ENCODE measurements at places on chromosomes 12 and 14.
A peak's percentile ranks its signal among the peaks of the same experiment; 100 is the strongest.

DNA sequence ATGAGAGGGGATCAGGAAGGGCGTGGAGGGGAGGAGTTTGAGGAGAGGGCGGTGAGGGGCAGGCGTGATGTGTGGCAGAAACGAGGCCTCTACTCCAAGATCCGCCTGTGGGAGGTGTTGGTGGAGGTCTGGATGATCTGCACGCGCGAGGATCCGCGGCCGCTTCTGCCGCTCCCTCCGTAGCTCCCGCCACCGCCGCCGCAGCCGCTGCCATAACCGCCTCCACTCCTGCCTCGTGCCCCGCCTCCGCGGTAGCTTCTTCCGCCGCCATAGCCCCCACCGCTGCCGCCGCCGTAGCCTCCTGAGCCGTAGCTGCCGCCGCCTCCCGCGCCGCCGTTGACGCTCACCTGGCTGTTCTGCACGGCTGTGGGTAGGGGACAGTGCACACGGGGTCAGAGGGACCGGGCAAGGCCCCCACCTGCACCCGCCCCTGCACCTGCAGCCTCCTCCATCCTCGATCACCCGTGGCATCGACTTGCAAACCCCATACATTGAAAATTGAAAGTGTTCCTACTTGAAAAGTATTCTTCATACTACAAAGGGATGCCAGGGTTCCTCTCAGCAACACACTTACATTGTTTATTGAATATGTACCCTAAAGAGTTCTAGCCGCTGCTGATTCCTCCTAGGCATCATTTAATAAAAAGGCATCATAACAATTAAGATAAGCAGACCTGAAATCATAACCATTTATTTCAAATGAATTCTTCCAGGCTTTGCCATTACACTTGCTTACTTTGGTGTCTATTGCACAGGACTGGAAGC, 11.1 kb upstream of the KRT1 start:
- no peak for DNase-seq

DNA sequence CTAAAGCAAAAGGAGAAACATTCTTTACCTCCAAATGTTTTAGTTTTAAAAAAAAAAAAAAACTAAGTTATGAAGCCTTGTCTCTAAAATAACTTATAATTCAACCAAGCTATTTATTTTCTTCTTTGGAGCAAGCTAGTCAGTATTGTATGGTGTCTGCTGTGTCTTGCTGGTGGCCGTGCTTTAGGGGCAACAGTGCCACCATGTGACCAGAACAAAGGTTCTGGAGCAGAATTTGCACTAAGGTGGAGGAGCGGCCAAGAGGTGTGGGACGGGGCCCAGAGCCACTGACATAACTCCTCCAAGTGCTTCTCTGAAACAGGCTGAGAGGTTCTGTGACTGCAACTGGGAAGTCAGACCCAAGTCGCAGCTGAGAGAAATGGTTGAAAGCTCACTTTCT, 4.5 kb downstream of the FICD start:
- DNase-seq, result no peak

GRCh38 chr12:52818388-52818787, 4.5 kb upstream of the KRT4 start:
- DNase-seq, result no peak

GRCh38 chr14:96086574-96087077, 47.5 kb downstream of the C14orf132 start:
- DNase-seq, result no peak

- DNase-seq, result no peak
These were observed 13.4 kb downstream of the RAB15 start for GRCh38 chr14:64958743-64959142.

GRCh38 chr14:40417777-40418401, 985.7 kb upstream of the FBXO33 start:
- peak; percentile 19 for DNase-seq

DNA sequence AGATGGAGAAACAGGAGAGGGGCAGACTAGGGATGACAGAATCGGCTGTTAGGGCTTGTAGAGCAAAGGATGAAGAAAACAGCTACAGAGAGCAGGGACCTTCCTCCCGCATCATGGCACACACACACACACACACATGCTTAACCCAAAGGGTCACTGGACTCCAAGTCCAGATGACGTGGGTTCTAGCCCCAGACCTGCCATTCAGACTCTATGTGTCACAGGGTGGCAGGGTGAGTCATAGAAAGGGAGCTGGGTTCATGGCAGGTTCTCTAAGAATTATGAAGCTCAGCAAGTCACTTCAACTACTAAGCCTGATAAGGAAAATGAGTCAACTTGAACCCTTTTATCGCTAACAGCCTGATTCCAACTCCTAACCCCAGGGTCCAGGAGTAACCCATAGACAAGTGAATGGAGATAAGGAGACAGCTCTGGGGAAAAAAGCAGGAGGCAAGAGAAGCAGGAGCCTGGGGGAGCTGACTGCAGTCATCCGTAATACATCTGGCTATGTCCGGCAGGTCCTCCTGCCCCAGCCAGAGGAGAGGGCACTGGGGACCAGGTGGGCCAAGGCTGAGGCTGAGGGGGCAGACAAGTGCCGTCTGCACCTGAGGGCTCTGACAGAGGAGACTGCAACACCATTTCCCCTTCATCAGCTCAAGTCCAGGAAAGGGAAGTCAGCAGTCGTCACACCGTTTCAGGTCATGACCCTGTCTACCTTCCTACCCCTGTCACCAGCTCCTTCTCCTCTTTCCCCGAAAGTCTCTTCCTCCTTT, 3.6 kb upstream of the TNFRSF1A start:
- DNase-seq, result no peak

DNA sequence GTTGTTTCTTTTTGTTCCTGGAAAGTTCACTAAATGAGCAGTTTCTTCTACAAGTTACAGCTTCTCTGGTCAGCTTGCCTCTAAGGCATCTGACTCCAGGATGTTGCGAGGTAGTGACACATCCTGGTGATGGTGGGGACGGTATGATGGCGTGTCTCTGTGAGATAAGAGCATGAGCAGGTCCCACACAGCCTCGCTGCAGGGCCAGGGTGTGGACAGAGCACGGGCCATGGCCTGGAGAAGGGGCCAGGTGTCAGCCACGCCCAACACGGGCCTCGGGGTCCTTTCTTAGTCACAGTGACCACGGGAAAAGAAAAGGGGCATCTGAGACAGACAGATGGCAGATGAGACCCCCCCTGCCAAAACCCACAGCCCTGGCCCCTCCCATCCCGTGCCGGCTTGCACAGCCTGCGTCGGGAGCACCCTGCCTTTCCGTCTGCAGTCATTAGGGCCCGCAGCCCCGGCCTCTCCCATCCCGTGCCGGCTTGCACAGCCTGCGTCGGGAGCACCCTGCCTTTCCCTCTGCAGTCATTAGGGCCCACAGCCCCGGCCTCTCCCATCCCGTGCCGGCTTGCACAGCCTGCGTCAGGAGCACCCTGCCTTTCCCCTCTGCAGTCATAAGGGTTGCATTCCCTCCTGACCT, 79.3 kb upstream of the DYNC1H1 start:
- no peak for DNase-seq

GRCh38 chr14:65062096-65063075, 39.9 kb downstream of the MAX start:
- DNase-seq, result no peak

DNA sequence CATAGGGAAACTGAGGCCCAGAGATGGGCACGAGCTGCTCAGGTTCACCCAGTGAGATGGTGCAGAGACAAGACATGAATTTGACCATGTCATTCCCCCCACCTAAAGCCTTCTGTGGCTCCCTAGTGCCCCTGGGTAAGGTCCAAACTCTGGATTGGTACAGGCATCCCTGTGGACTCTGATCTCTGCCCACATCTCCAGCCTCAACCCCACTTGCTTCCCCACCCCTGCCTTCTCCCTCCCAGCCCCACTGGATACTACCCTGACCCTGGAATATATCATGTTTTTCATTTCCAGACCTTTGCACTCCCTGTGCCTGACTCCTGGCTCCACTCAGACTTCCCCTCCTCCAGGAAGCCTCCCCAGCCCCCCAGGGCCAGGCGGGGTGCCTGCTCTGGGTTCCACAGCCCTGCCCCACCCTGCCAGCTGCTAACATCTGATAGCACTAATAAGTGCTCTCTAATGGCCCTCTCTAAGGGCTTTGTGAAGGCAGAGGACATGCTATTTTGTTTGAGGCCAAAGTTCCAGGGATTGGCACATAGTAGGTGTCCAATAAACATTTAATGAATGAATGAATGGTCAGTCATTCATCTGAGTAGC, 1.1 kb upstream of the SDSL start:
- DNase-seq, result no peak

DNA sequence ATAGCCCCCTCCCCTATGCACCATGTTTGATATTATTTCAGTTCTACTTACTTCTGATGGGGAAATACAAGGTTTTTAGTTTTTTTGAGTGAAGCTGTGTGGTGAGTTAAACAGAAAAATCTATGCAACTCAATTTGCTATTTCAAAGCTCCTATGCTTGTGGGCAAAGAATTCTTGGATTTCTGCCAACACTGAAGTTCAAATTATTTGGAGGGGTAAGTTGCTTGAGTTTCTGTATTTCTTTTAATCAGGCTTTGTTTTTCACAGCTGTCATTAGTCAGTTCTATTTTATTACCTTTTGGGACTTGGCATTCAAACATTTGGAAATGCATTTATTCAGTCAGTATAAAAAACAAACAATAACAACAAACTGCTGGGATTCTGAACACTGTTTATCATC, 407.5 kb upstream of the MGAT4C start:
- DNase-seq, result no peak

DNA sequence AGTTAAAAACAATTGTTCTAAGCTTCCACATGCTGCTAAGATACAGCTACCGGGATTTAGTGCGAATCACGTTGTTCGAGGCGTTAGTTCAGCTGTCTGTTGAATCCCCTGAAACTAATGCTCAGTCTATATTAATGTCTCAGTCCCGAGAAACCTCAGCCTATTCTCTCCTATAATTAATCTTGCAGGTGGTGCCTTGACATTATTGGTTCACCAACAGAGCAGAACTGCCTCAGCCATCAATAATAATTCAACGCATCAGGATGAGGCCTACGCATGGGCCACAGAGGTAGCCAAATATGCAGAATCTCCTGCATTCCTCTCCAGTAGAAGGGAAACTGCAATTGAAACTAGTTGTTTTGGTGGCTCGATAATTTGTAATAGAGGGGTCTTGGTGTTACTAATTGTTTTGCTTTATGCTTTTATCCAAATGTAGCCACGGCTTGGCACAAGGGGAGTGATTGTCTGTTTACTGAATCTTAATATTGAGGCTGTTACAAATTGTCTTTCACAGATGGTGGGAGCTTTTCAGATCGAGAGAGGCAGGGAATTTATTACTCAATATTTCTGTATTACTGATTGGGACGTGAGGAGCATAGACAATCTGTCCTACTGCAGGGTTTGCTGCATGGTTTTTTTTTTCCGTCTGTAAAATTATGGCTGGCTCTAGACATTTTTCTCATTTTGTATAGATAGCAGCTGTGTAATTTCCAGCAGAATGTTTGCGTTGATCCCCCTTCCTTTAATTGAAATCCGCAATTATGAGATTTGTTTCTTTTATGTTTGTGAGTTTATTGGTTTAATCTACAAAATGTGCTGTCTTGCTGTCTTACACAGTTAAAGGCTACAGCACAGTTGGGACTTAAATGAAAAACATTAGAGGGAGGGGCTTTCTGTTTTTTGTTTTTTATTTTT, 1036.5 kb upstream of the NOVA1 start:
- DNase-seq, result no peak

DNA sequence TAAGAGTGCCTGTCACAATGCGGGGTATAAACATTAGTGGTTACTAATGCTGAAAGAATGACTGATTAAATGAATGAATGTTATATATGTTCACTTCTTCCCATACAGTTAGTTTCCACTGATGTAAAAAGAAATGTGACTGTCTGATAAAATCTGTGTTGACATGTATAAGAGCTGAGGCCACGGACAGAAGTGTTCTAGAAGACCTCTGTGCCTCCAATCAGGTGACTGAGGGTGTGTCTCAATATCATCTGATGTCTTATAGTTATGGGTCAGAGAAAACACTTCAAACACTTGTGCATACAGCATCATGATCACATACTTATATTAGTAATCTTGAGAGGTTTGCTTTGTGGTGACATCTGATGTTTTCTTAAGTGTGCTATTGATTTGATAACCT, 183.4 kb downstream of the TTC7B start:
- no peak for DNase-seq

GRCh38 chr14:78302841-78303240, 132.7 kb downstream of the NRXN3 start:
- DNase-seq, result no peak

GRCh38 chr12:57726884-57727757, 11.4 kb downstream of the AGAP2 start:
- no peak for DNase-seq

DNA sequence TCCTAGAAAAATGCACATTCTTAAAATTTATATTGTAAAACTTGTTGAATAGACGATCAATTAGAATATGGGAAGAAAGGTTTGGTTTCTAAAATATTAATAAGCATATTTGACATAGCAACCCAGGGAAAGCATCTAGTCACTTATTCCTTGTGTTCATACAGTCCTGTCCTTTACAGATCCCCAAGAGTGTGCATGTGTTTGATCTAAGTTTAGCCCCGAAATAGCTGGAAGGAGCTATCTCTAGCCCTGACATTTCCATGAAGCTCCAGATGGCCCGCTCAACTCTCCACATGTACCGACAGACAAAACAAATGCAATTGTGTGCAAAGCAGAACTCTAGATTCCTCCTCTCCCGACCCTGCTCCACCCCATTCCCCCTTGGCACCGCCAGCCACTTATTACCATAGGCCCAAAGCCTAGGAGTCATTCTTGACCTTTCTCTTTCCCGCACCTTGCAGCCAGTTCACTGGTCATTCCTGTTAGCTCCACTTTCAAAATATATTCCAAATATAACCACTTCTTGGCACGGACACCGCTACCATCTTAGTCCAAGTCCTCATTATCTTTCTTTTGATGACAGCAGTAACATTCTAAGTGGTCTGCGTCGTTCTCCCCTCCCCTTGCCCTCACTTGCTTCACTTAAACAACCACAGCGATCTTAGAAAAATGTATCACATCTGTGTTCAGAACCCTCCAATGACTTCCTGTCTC, 45.4 kb upstream of the GZMB start:
- DNase-seq, result no peak

GRCh38 chr12:76863837-76864236, 15.0 kb downstream of the CSRP2 start:
- DNase-seq, result no peak
